Activated CD8-positive, alpha-beta memory T cell treated with anti-CD3 and anti-CD28 coated beads for 4 hours (primary cell): ENCODE measurements at places on chromosomes 4 and X.

GRCh38 chr4:110586131-110586850 lies 36.6 kb downstream of the PITX2 start:
- no peak for DNase-seq

GRCh38 chr4:73070074-73070390 lies 516 bp upstream of the COX18 start:
- no peak for DNase-seq

- no peak for DNase-seq
These were observed 185.4 kb downstream of the OR13H1 start for GRCh38 chrX:131729295-131729694.

GRCh38 chr4:46986922-46987638 lies 6.3 kb downstream of the GABRA4 start:
- no peak for DNase-seq

DNA sequence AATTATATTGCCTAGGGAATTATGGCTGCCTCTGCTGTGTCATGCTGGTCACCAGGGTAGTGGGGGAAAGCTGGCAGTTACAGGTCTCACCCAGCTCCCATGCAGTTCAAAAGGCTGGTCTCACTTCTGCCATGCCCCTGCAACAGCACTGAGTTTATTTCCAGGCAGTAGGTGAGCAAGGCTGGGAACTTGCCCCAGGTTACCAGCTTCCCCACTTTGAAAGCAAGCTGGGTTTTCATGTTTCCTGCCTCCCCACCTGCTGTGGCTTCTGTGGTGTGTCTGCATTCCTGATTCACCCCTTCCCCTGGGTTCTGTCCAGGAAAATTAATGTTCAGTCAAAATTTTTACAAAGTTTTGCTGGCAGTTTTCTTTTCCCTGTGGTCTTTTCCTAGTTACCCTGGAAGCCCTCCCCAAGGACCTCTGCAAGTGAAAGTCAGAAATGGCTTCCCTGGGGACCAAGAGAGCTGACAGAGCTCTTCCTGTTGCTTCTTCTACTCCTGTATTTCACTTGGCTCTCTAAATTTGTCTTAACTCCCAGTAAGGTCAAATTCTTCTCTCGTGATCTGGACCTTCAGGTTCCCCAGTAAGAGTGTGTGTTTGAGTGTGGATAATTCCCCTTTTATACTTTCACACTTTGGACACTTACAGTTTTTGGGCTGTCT lies 58.5 kb upstream of the AGTR2 start:
- DNase-seq = no peak

DNA sequence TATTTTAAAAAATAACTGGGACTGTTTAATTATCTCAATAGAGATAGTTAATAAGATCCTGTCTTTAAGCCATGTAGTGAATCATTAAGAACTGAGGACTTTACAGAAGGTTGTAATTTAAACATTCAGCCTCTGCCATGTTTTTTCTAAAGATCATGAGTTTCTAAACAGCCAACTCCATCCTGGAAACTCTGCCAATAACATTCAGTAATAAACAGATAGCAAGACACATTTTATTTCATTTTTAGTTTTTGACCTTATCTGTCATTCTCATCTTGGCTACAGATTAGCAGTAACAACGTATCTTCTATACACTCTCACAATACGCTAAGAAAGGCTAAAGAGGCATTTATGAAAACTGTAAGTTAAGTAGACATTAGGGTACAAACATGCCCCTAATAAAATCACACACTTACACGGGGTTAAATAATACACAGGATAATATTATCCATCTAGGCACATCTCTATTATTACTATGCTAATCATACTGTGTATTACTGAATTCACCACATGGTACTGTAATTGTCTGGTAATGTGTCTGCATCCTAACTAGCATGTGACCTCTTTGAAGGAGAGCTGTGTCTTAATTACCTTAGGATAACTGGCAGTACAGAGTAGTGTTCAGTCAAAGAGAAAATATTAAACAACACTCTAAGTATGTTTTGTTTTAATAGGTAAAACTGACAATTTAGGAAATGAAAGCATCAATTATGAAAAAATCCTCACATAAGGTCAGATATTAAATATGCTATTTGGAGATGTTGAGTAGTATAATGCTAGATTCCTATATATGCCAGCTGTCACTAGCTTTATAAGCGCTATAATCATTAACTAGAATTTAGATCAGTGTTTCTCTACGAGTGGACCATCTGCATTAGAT lies 122.4 kb upstream of the NAP1L5 start:
- DNase-seq = no peak

DNA sequence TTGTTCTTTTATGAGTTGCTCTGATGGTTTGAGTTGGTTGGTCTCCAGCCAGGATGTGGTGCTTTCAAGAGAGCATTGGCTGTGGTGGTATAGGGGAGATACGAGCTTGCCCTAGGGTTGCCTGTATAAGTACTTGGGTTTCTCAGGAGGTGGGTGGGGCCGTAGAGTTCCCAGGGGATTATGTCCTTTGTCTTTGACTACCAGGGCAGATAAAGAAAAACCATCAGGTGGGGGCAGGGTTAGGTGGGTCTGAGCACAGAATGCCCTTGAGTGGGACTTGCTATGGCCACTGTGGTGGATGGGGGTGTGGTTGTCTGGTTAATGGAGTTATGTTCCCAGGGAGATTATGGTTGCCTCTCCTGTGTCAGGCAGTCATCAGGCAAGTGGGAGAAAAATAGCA lies 247.9 kb upstream of the HAND2 start:
- no peak for DNase-seq

DNA sequence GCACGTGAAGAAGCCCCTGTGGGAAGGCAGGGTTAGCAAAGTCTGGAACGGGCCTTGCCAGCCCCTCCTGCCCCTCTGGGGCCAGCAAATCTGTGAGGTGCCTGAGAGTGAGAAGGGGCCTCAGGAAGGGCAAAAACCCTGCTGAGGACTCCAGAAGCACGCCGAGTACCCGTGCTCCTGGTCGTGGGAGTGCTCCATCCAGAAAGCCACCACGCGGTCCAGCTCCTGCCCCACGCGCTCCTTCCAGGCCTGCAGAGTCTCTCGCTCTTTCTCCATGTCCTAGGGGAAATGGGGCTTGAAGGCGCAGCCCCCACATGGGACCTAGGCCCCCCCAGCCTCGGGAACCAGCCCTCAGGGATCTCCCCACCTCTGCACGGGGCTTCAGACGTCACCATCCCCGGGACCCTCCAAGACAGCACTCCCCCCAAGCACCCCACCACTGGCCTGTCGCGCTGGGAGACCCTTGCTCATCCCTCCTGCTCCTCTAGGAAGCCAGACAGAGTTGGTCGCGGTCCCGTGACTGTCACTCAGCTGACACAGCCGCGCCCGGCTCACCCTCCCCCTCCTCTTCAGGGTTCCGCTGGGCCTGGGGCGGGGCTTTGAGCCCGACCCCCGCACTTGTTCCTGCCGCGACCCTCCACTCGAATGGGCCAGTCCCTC lies at the start of gene RENBP:
RENBP (minus strand) TSS at position 504 of the 660 bp plus-strand sequence; CDS start at position 471, 33 bp downstream.
- DNase-seq = no peak

DNA sequence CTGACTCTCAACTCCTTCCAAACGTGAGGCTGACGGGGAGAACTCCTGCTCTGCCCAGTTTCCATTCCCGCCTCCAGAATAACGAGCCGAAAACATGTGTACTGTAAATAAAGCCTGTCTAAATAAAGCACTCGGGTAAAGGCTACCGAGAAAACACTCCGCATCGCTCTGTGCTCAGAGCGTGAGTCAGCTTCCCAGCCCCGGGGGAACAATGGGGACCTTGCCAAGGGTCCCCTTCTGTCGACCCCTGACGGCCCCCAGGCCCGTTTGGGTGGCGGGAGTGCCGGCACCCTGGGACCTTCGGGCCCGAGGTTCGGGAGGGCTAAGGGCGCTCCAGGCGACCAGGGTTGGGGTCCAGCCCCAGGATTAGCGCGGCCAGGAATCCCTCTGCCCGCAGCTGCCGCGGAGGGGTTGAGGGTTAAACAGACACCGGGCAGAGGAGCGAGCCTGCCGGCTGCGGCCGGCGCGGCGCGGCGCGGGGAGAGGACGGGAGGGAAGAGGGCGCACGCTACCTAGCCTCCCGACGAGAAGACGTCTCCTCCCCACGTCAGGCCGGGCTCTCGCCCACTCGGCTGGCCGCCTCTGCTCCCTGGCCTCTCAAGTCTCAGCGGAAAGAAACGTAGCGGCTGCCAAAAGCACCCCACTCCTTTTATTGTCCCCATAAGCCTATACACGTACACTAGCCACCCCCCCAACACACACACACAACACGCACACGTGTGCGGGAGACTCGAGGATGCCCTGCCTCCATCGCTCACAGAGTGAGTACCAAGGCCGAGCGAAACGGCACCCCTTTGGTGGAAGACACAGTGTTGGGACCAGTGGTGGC lies 85.5 kb downstream of the BCOR start:
- DNase-seq = no peak

GRCh38 chr4:128908735-128909134 lies 99.2 kb downstream of the JADE1 start:
- DNase-seq = no peak

GRCh38 chr4:118683513-118683912 lies 1.7 kb upstream of the METTL14 start:
- DNase-seq = no peak

GRCh38 chrX:151370906-151371305 lies 26.1 kb upstream of the VMA21 start:
- no peak for DNase-seq

DNA sequence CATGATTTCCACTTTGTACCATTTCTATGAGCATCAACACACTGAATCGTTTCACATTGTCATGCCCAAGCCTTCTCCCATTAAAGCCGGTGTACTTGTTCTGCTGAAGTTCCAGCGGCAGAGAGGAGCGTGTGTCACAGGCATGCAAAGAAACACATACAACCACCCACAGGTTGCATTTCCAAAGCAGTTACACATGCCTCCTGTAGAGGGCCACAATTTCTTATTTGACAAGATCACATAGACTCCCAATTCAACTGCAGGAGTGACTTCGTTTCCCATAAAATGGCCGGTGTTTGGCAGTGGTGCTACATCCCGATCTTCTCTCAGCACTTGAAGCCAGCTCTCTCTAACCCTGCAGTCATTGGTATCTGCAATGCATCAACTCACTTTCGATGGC lies 992.6 kb downstream of the NLGN4X start:
- DNase-seq = no peak

DNA sequence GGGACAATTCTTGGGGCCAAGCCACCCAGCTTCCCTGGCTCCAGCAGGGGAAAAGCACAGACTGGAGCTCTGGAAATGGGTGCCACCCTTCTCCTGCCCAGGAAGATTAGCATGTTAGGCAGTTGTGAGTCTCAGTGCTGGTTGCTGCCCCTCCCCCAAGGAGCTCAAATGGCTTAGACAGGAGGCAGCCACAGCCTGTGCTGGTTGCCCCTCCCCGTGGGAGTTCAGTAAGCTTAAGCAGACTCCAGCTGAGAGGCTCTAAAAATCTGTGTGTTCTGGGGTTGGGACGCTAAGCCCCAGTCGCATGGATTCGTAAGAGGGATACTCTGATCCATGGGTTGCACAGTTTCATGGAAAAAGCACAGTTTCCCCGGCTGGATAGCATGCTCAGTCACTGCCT lies 92.7 kb upstream of the NDST3 start:
- DNase-seq = no peak

DNA sequence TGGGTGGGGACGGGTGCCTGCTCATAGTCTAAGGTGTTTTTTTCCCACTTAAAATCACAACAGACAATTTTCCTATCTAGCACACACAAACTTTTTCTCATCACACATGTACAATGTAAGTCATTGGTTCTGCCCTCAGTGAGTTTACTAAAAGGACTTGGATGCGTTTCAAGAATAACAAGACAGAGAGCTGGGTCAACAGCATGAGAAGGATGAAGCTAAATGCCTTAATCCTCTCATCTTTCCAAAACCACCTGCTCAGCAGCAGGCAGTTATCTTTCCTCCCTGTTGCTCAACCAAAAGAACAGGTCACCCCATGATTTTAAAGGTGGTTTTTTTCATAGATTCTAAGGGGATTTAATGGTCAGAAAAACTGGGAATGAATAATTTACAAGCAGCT lies 40.1 kb downstream of the OFD1 start:
- DNase-seq = no peak

DNA sequence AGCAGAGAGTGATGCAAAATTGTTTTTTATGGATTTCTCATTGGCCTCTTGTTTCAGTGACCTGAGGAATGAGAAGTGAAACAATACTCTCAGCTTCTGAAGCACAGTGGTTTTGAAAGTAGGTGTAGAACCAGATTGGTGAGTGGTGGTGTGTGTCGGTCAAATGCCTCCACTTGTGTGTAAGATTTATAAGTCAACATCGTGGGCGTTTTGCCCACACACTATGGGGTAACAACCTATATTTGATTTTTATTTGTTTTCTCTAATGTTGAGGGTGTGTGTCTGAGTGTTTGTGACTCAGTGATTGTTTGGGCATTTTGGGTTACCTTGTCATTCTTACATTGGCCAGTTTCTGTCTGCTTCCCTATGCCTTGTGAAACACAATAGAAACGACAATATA lies 23.3 kb downstream of the ADGRL3 start:
- DNase-seq = no peak

- no peak for DNase-seq
These were observed 4.8 kb downstream of the ATP2B3 start for GRCh38 chrX:153522259-153522658.

DNA sequence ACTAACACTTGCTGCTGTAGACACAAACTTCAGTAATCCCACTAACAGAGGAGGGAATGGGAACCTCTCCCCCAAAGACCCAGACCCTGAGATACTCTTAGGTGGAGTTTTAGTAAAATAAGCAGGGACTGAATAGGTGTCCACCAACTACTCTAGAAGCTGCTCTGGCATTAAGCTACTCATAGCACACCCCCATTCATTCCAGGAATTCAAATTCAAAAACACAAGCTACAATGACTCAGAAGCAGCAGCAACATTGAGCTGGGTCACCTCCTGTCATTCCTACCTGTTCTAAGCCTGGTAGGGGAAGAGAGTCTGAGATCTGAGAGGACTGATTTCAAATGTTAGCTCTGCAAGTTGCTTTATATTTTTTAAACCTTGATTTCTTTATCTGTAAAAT lies 135.4 kb upstream of the FRMPD4 start:
- DNase-seq = no peak

DNA sequence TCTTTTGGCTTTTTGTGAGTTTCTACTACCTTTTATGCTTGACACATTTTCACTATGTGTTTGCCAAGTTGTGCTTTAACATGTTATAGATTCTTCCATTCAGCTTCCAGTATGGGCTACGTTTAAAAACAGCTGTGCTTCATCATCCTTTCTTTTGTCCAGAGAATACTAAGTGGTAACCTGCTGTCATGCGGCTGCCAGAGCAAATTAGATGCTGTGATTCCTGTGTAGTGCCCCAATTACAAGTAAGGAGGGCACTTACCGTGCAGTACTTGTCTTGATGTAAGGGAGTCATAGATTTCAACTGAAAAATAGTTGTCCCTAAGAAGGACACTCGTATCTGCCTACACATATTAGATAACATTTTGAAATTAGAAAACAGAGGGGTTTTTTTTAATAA lies 531.8 kb upstream of the GALNTL6 start:
- no peak for DNase-seq

- no peak for DNase-seq
These were observed 85.9 kb downstream of the FIP1L1 start for GRCh38 chr4:53463340-53463739.
